ENCODE measurements at places on chromosomes 3 and 15. TPM values are rescaled to one million over a fixed set of nuclear protein-coding genes. Genes with fewer than 3 reads are reported as not detected.

The SV2B gene
- total RNA-seq: 1.6 TPM

GRCh38 chr3:69474186-69474585 is 88.3 kb upstream of the FRMD4B start:
- no peak for DNase-seq

- DNase-seq: no peak
Observed at GRCh38 chr3:30350011-30350410, 256.4 kb upstream of the TGFBR2 start.

DNA sequence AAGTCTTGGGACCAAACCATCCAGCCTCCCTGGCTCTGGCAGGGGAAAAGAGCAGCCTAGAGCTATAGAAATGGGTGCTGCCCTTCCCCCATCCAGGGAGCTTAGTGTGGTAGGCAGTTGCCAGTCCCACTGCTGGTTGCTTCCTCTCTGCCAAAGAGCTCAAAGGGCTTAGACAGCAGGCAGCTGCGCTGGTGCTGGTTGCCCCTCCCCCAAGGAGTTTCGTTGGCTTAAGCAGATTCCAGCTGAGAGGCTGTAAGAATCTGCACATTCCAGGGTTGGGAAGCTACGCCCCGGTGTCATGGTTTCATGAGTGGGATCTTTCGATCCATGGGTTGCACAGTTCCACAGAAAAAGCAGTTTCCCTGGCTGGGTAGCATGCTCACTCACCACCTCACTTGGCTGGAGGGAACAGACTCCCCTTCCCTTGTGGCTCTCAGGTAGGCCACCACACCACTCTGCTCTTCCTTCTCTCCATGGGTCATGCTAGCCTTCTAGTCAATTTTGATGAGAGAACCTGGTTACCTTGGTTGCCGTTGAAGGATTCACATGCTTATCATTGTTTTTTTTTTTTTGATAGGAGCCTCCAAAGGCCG is 195.1 kb downstream of the EPHA6 start:
- no peak for DNase-seq

DNA sequence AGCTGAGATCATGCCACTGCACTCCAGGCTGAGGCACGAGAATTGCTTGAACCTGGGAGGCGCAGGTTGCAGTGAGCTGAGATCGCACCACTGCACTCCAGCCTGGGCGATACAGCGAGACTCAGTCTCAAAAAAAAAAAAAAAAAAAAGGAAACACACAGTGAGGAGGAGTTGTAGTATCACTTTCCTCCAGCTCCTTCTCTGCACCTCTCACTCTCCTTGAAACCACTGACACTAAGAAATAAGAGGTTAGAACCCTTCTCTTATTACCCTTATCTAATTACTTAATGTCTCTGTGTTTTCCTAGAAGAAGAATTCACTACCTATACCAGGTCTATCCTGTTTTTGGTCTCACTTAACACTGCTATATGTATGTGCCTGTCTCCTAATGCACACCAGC is 31.7 kb downstream of the RAB27A start:
- no peak for DNase-seq
